NK-92 treated with Interleukin-12 subunit alpha and Interleukin-12 subunit beta, amount 100 ng/mL, for 24 hours (cell line): ENCODE measurements at places on chromosomes 6 and 20.

DNA sequence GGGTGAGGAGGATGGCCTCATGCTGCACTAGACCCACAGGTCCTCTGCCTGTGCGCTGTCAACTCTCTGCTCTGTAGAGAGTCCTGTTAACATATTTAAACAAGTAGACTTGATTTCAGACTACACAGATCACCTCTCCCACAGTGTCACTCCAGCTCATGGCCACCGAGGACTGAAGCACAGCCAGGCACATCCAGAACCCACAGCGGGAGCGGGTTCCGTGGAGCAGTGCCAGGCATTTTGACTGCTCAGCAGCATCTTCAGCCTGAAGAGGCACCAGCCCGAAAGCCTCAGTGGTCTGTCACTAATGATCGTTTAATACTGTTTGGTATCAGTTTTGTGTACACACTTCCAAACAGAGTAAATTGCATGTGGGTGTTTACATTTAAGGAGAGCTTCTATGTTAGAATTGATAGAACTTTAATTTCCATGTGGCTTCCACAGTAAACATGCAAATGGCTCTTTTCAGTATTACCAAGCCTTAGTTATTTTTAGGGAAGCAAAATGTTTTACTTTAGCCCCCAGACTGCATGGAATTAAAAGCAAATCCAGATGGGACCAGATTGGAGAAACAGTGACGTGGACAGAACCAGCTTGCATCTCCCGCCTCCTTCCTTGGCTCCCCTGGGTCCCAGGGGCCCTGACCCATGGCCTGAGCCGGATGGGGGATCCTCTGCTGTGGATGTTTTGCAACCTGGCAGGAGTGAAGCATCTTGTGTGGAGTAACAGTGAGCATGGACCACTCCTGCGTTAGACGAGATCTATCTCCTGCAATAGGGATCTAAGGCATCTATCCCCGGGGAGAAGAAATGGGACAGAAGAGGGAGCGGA is 196.7 kb upstream of the CDH4 start:
- no peak for DNase-seq

GRCh38 chr6:140609956-140610355 is 1235.5 kb upstream of the CITED2 start:
- DNase-seq, result no peak

GRCh38 chr6:49097116-49097515 is 365.9 kb downstream of the MMUT start:
- DNase-seq, result no peak

DNA sequence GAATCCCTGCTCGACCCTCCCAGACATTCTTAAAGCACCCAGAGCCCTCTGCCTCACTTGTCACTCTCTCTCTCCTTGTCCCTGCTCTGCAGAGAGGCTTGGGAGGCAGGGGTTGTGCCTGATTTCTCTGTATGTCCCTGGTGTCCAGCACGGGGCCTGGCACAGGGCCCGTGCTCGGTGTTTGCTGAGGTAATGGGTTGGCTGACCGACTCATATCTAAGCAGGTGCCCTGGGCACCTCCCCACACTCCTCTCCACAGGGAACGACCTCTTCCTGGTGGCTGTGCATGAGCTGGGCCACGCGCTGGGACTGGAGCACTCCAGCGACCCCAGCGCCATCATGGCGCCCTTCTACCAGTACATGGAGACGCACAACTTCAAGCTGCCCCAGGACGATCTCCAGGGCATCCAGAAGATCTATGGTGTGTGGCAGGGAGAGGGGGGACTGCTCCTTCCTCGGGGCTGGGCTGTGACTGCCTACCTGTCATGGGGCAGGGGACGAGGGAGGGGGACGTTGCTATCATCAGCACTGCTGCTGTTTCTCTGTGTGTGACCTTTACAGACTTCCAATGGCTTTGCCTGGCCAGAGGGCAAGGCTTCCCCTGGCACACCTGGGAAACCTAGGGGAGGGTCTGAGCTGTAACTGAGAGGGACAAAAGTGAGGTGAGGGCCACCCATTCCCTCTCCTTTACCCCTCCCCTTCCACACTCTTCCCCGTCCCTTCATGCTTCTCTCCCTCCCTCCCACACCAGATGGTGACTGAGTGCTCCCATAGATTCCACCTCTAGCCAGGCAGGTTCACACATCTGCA is 14.2 kb downstream of the MMP24OS start:
- no peak for DNase-seq

- no peak for DNase-seq
Observed at GRCh38 chr6:124937645-124938044, 24.6 kb upstream of the RNF217 start.

DNA sequence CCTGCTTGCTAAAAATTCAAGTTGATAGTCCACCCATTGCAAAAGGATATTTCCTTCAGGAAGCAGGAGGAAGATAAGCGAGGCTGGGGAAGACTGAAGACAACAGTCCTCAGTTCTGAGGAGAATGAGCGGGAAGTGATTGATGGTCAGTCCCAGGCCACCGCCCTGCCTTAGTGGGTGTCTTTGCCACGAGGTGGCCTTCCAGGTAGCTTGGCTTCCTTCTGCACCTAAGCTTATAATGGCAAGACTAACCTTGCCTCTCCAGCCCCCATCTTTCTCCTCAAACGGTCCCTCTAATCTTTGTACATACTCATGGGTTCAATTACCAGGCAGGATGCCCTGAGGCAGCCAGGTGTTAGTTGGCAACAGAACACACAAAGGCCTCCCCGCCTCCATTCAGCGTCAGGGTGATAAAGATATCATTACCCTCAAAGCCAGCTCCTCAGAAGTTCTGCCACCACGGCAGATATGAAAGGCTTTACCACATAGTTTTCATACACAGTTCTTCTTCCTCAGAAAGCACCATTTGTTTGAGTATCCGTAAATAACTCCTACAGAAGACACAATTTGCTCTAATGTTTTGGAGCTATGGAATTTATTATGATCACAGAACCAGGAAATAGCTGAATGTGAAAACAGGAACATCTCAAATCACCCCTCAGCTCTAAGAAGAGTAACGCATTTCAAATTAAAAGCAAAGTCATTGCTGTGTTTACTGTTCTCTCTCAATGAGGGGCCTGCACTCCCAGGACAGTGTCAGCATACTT is 249.4 kb downstream of the ATXN1 start:
- DNase-seq, result no peak

DNA sequence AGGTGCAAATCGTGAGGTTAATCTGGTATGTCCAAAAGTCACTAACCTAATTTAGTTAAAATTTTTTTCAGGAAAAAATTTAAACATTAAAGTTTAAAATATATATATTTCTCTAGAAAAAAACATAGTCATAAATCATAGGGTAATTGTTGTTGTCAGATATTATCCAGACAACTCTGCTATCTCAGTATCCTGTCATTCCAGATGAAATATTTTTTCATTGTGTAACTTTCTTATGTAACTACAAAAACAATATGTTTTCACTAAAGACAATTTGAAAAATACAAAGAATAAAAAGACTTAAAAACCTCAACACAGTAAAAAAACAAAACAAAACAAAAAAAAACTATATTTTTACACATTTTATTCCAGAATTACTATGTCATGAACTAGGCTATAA is 57.6 kb downstream of the TENT5A start:
- DNase-seq, result no peak

GRCh38 chr6:28914941-28915340 is 8.8 kb downstream of the TRIM27 start:
- no peak for DNase-seq

GRCh38 chr6:29886701-29887100 is 55.6 kb upstream of the HLA-A start:
- DNase-seq, result no peak

DNA sequence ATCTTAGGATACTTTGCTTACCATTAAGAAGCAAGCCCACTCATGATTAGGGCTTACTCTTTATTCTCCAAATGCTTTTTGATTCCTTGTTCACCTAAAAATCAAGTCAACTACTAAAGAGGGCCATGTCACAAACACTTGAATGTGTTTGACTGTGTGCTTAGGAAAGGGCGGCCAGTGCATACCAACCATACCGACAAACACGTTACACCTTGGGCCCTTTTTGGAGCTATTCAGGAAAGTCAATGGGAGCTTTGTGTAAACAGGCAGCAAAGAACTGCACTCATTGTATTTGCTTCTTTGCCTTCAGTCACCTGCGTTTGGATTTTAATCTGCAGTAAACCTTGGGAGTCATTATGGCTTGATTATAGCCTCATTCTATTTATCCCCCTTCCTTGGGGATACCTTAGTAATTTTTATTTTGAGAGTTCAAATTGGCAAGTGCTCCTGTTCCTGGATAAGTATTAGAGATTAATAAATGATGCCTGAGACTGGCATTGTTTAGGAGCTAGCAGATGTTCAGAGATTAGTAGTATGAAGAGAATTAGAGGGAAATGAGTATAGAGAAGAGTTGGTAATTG is 102.6 kb upstream of the HDGFL1 start:
- no peak for DNase-seq

DNA sequence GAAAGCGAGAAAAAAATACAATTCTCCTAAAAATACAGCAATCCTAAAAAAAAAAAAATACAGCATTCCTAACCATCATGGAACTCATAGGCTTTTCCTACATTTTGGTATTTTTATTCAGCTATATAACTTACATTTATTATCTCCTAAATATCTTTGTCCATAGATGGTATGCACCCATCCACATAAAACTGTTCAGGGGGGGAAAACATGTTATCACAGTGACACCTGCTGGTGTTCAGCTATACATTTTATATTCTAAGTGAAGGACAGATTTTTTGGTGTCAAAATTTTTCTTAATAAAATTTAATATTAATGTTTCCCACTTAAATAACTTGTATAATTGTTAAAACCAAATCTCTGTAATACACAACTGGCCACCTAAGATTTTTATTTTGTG is 58.0 kb downstream of the BLOC1S5 start:
- no peak for DNase-seq

GRCh38 chr6:114342826-114343781 is at the start of gene HS3ST5:
TSS of gene HS3ST5 (minus strand) at chr6:114343023. CDS start at chr6:114062845, 280,178 bp downstream.
- no peak for DNase-seq

- DNase-seq, result no peak
Observed at GRCh38 chr20:13745784-13746183, 38.9 kb downstream of the ESF1 start.

- DNase-seq, result no peak
Observed at GRCh38 chr6:111709615-111710398, 104.1 kb upstream of the TRAF3IP2 start.

DNA sequence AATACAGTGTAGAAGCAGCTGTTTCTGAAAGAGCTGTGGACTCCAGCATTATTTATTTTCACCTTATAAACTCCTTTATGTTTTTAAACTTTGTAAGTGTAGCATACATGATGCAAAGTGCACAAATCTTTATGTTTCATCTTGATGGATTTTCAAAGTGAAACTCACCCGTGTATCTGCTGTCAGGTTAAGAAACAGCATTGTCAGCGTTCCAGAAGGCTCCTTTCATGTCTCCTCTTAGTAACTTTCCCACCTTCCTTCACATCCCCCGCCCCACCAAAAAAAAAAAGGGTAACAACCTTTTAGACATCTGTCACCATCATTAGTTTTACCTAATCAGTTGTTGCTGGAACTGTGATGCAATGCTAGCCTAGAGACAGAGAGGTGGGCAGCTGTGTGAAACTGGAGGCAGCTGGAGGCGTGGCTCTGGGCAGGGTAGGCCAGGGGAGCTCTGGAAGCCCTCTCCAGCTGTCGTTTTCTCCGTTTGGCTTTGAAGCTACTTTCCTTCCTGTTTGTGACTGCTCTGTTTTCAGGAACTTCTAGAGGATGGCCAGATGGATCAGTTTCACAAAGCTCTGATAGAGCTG is 7.2 kb downstream of the ACTR5 start:
- DNase-seq, result no peak
